ENCODE measurements at places on chromosomes 6 and 20. TPM values are rescaled to one million over a fixed set of nuclear protein-coding genes. Genes with fewer than 3 reads are reported as not detected.

Gene NRN1
- 1.0 TPM for total RNA-seq

Gene LY6G6D
- total RNA-seq = not detected

Gene HLA-DRA
- total RNA-seq = not detected

Gene BANF2
- total RNA-seq = not detected

Gene CST5
- total RNA-seq = not detected

Gene OSER1
- total RNA-seq = 50.6 TPM
